NCI-H1694 treated with DMSO at 0.1 percent for 48 hours (cell line): ENCODE measurements at places on chromosomes 2 and 18.

DNA sequence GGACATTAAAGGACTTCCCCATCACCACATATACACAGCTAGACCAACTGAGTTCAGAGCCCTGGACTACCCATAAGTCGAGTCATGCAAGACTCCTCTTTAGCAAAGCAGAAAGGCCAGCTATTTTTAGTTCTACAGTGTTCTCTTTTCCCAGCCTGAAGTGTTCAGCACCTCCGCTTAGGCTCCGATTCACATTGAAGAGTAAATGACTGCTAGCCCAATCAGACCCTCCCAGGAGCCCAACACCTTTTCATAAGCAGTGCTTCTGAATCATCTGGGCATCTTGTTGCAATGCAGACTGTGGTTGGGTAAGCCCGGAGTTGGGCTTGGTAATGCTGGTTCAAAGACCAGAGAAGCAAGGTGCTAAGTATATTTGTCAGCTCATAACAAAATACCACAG, 138.6 kb upstream of the MSH6 start:
- DNase-seq = no peak

GRCh38 chr2:26483516-26483915, 5.6 kb upstream of the OTOF start:
- DNase-seq = no peak

- DNase-seq = no peak
Observed at GRCh38 chr2:127770973-127771735, 39.8 kb downstream of the WDR33 start.

GRCh38 chr2:231387904-231388724, 7.4 kb upstream of the B3GNT7 start:
- DNase-seq = no peak

GRCh38 chr18:69987870-69988269, 40.2 kb upstream of the CD226 start:
- no peak for DNase-seq

- DNase-seq = no peak
Observed at GRCh38 chr2:167965907-167966761, 281.3 kb downstream of the STK39 start.

DNA sequence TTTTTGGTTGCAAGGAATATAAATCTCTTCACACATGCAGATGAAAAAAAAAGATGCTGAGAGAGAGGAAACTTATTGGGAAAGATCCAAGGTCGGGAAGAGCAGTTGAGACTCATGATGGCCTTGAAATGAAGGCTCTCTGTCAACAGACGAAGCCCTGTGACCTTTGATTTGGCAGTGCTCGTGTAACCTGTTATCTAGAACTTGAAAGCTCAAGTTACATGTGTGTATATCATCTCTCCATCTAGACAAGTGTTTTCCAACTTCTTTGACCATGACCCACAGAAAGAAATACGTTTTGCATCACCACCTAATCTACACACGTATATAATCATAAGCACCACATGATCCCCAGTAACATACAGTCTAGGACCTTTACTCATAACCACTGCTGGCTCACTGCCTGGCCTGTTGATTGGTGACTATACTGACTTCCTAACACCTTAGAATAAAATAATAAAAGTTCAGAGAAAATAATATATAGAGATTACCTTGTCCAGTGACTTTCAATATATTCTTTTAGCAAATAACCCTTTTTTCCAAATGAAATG, 319.0 kb upstream of the PKDCC start:
- DNase-seq = no peak

- DNase-seq = no peak
Observed at GRCh38 chr2:97677480-97677879, 8.0 kb downstream of the C2orf92 start.

GRCh38 chr18:22169011-22169888, at the start of gene GATA6:
GATA6 (plus strand) TSS chr18:22169589; CDS start chr18:22171145, 1,556 bp downstream.
- peak; percentile 64 for DNase-seq

- no peak for DNase-seq
Observed at GRCh38 chr18:21313576-21313975, 71.5 kb downstream of the GREB1L start.

- DNase-seq = no peak
Observed at GRCh38 chr2:96110621-96111256, 5.6 kb downstream of the ADRA2B start.

- DNase-seq = peak; percentile 1
Observed at GRCh38 chr18:54165450-54165849, 59.0 kb downstream of the MBD2 start.

DNA sequence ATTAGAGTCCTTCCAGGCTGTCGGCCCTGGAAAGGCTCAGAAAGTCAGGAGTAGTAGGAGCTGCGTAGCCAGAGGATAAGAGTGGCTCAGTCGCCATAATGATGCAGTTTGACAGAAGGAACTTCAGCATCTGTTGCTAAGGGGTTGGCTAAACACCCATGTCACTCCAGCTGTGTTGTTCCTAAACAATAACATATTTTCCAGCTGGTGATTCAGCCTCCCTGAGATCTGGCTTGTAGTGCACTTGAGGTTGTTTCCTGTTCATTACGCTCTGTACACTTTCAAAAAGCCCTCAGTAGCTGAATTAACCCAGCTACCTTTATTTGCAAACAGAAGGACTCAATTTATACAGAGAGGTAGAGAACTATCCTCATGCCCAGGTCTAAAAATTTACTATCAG, 39.7 kb upstream of the EPAS1 start:
- peak; percentile 69 for DNase-seq

DNA sequence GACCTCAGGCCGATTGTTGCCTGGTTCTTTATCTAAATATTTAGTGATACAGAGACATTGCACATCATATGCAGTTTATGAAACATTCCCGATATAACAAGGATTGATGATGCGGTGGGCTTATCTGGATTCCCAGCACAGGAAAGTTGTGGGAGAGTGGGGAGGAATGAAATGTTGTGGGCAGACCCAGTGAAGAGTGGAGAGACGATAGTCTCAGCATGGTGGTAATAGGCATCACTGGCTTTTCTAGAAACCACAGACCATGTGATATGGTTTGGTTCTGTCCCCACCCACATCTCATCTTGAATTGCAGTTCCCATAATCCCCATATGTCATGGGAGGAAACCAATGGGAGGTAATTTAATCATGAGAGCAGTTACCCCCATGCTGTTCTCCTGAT, 34.8 kb upstream of the RND3 start:
- no peak for DNase-seq

GRCh38 chr18:75253043-75253442, 42.4 kb downstream of the TSHZ1 start:
- no peak for DNase-seq

- DNase-seq = no peak
Observed at GRCh38 chr2:48873666-48874065, 118.1 kb upstream of the LHCGR start.

GRCh38 chr2:239230318-239231052, 170.3 kb downstream of the HDAC4 start:
- no peak for DNase-seq

DNA sequence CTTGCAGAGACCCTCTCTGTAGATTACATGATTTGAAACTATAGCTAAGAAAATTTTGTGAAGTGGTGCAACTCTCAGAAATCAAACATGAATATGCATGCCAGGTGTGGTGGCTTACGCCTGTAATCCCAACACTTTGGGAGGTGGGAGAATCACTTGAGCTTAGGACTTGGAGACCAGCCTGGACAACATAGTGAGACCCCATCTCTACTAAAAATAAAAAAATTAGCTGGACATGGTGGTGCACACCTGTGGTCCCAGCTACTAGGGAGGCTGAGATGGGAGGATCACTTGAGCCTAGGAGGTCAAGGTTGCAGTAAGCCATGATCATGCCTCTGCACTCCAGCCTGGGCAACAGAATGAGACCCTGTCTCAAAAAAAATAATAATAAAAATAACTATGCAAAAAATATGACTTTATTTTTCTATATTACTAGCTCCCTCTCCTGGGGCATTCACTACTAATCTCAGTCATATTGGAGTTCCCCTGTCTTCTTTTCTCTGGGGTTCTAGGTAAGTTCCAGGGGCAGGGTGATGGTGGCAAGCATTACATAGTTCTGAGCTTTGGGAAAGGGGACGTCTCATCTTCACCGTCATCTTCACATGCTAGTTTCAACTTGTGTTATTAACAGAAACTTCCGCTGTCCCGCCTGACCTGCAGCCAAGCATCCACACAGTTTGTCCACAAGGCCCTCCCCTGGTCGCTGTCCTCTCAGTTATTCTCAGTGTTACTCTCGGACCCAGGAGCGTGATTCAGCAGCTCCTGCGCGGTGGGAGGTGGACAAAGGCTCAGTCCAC, 96.8 kb upstream of the MBOAT2 start:
- DNase-seq = no peak

GRCh38 chr18:46408334-46408987, 248.6 kb downstream of the LOXHD1 start:
- no peak for DNase-seq

DNA sequence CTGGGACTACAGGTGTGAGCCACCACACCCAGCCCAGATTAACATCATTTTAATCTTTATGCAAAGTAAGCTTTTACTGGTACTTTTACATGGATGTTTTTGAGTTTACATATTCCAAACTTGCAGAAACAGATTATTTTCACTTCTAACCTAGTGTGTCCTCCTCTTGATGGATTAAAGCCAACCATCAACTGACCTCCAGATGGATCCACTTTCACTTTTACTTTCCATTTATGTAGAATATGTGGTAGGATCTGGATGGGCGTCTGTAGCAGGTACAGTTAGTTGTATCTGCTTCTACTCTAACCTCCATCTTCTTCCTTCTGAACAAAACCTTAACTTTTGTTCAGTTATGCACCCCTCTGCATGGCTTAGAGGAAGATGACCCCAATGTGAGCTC, 264.1 kb downstream of the CDH20 start:
- no peak for DNase-seq

DNA sequence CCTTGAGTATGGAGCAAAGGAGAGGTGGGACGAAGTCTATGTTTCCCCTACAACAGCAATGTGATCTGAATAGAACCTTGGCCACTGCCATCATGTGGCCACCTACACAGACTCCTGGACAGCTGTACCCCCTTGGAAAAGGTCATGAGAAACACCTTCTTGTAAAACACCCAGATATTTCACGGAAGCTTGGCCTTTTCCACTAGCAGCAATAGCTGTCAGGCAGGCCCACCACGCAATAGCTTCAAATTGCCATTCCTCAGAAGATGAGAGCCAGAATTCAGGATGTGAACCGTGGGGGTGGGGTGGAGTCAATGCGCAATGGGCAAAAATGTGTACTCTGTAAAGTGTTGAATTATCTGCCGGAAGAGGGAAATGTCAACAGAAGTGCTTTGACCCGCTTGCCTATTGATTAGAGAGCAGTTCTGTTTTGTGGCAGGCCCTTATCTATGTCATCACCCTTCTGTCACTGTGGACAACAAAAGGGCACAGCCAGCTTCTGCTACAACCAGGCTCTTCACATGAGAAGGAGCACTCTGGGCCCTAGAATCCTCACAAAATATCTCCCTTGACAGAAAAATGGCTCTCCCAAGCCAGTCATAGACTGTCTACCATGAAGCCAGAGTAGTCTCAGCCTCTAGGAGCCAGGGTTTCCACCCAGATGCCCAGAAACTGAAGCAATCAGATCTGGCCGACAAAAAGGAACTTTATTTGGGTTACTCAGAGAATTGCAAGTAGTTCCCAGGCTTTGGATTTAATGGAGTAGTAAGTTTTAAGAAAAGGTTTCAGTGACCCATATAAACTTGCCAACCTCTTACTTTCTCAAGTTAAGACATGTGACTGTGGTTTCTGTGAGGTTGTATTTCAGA, 9.5 kb downstream of the INPP1 start:
- no peak for DNase-seq

- no peak for DNase-seq
Observed at GRCh38 chr18:10050956-10051355, 137.1 kb downstream of the VAPA start.

DNA sequence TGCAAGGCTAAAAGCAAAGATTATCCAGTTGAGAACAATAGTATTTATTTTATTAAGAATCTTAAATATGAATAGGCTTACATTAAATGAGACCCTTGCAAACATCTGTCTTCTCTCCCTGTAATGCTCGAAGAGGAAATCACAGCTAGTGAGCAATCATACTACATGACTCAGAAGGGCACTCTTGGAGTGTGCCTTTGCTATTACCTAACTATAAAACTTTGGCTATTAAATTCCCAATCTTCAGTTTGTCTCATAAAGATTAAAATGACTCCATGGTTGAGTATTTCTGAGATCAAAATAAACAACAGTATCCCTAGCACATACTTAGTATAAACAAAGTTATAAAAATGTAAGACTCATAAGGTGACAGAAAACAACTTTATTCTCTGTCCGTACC, 296.9 kb downstream of the KCNJ3 start:
- DNase-seq = no peak

- DNase-seq = peak; percentile 71
Observed at GRCh38 chr2:46062637-46063412, 234.4 kb upstream of the EPAS1 start.

GRCh38 chr2:63651356-63651755, 62.6 kb downstream of the MDH1 start:
- DNase-seq = no peak

- no peak for DNase-seq
Observed at GRCh38 chr2:9087121-9087681, 83.7 kb upstream of the MBOAT2 start.

- DNase-seq = no peak
Observed at GRCh38 chr2:15677141-15677843, 85.6 kb downstream of the DDX1 start.

DNA sequence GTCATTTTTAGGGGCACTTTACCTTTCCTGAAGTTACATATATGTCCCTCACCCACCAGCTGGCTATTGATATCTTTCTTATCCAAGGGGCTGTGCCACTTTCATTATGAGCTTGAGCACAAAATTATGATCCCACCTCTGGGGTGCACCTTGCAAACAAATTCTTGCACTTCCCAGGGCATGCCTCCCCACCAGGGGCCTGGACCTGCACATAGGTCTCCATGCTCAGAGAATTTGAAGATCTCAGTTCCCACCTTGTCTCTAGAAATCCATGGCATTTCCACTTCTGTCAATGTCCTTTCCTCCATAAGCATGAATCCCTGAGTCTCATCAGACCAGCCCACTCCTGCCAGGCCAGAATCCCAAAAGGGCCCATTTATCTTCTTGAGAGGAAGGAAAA, 449.1 kb upstream of the REG3G start:
- DNase-seq = no peak

DNA sequence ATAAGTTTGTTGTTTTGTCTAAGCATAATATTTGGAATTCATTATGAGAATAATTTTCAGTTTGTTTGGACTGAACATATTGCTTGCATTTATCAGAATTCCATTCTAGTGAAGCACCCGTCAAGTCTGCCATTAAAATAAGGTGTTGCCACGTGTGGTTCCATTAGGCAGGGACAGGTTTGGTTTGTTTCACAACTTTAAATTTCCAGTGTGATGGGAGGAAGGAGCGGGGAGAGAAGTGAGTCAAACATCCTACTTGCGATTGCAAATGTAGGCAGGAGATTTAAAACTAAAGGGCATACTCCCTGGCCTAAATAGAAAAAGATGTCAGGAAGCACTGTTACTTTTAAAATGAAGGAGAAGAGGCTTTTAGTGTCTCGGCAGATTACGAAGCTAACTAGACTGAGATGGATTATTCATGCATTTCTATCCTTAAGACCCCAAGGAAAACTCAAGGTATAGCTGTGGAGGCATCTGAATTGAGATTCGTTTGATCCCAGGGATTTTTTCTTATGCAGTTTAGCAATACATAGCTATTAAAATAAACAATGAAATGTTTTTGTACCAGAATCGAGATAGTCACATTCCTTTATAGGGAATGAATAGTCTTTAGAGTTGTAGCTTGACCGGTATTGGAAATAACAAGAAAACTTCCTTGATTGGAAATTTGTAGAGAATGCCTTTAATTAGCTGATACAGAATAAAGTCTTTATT, 19.8 kb downstream of the GRHL1 start:
- no peak for DNase-seq

GRCh38 chr2:223668302-223668998, 66.3 kb upstream of the SCG2 start:
- DNase-seq = no peak

GRCh38 chr2:222673883-222674282, 2.4 kb downstream of the MOGAT1 start:
- DNase-seq = no peak
